ENCODE measurements at places on chromosomes 3 and 15.

DNA sequence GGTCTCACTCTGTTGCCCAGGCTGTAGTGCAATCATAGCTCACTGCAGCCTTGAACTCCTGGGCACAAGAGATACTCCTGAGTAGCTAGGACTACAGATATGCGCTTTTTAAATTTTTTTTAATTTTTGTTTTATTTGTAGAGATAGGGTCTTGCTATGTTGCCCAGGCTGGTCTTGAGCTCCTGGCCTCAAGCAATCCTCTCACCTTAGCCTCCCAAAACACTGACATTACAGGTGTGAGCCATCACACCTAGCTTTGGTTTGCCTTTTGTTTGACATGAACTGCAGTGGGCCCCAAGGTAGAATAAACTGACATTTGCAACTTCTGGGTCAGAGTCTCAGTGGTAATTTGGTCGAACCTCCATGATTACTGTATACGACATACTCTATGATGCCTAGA is 7.9 kb upstream of the GLB1 start:
- no peak for DNase-seq

DNA sequence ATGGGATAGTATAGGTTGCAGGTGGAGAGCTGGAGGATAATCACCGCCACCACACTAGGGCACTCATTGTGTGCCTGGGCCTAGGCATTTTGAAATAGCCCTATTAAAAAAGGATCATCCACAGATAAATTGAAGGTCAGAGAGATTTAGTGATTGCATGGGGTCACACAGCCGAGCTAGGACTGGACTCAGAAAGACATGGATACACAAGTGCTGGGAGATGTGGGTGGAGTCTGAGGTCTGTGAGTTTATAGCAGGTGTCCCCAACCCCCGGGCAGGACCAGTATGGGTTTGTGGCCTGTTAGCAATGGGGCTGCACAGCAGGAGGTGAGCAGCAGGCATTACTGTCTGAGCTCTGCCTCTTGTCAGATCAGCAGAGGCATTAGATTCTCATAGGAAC is 5.3 kb upstream of the ANKDD1A start:
- DNase-seq = no peak

DNA sequence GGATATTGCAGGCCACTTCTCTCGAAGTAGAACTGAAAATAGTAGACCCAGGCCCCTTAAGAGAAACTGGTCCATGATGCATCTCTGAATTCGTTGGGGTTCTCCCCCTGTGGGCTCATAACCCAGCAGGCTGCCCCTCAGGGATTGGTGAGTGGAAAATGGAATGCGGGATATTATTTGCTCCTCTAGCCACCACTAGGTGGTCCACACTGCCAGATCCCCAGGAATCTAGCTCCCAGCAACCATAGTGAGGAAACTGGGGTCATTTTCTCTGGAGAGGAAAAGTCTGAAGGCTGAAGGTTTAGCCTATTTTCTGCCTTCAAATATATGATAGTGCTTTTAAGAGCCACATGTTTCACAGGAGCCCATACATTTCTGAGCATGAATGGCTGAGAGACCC is 6.7 kb downstream of the CX3CR1 start:
- DNase-seq = no peak

GRCh38 chr15:76330080-76330680 is 6.4 kb upstream of the ISL2 start:
- peak; percentile 38 for DNase-seq

GRCh38 chr3:169992781-169993180 is 26.2 kb downstream of the SEC62 start:
- no peak for DNase-seq

DNA sequence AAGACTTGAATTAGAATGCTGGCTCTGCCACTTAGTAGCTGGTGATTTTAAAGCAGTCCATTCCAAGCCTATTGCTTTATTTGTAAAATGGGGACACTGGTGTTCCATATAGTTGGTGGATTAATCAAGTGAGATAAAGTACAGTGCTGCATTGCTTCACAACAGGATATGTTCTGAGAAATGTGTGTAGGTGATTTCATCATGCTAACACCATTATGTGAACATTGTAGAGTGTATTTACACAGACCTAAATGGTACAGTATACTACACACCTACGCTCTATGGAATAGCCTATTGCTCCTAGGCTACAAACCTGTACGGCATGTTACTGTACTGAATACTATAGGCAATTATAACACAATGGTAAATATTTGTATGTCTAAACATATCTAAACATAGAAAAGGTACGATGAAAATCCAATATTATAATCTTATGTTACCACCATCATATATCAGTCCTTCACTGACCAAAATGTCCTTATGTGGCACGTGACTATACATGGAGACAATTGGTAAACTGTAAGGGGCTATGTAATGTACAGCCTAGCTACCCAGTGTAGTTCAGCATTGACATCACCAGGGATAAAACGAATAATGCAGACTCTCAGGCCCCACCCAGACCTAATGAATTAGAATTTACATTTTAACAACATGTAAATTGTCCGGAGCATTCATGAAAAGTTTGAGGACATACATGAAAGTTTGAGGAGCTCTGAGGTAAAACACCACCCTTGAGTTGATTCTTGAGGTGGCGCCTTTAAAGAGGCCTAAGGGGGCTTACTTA is 121.4 kb upstream of the BFSP2 start:
- no peak for DNase-seq

DNA sequence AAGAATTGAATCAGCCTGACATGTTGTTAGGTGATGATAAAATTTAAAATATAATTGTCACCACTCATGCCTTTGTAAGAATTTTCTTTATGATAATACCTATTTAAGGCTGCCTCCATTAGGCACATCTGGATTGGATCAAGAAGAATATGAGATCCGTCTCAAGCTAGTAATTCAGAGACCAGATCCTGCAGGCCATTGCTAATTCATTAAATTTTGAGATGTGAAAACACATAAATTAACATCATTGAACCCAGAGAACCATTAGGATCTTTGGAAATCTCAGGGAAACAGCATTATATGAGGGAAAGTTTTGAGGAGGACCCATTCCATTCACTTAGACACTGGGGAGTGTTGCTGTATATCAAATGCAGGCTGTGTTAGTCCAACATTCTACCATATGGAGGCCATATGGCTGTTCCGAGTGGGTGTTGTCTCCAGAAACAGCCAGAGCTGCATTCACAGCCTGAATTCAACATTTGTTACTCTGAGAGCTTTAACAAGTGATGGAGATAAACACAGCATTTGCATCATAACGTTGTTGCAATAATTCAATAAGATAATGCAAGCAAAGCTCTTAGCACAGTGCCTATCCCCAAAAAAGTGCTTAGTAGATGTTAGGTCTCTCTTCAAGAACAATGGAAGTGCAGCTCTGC is 67.4 kb downstream of the DTWD1 start:
- no peak for DNase-seq
